Kasumi-1 (cell line): ENCODE measurements at places on chromosomes 4 and X.

DNA sequence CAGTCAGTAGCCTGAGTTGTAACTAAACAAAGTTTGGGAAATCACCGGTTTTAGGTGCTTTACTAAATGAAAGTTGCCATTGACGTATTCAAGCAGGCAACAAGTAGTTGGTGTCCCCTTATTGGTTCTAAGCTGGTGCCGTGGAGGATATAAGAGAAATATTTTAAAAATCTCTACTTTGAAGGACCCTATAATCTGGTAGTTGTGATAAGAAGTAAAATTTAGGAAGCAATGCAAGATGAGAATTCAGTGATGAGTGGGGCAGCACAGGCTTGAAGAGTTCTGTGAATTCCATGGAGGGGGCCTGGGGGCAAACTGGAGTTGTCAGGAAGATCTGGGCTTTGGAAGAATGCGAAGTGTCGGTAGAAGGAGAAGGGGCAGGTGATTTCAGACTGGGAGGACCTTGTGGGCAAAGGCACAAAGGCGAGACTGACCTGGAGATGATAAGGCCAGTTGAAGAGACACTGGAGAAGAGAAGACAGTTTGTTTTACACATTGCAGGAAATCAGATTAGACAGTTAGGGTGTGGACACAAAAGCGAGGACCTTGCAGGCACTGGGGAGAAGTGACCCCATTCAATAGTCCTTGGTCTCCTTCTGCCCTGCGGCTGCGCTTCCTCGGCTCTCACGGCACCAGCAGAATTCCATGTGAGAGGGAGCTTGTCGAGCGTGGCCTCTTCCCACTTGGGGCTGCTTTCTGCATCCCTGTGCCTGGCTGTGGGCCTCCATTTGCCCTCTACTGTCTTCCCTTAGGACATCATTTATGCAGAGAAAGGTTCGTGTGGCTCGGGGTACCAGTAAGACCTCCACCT, 1.3 kb downstream of the RHOH start:
- no peak for DNase-seq

DNA sequence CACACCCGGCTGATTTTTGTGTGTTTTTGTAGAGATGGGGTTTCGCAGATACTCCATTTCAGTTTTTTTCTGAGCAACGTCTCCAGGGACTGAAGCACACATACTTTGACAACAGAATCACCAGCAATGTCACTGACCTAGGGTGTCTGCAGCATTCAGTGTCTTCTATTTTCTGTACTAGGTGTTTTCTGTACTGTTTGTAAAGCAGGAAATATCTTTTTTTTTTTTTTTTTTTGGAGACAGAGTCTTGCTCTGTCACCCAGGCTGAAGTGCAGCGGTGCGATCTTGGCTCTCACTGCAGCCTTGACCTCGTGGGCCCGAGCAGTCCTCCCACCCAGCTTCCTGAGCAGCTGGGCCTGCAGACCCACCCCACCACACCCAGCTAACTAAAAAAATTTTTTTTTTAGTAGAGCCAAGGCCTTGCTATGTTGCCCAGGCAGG, 8.9 kb downstream of the ADD1 start:
- no peak for DNase-seq

DNA sequence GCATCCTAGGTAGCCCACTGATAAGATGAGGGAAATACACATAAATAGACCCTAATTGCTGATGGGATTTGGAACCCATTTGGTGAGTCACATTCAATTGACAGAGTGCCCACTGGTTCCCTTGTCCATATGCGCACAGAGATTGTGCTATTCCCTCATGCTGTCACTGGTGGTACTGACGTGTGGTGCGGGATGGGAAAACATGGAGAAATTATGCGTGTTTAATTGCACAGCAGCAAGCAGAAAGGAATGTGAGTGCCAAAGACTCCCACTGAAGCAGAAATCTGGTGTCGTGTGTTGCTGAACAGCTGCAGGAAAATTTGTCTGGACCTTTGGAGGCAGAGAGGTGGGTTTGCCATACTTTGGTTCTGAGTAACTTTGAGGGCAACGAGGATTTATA, 92.2 kb downstream of the NHSL2 start:
- no peak for DNase-seq

GRCh38 chr4:18630218-18631110, 608.9 kb upstream of the LCORL start:
- DNase-seq: no peak

DNA sequence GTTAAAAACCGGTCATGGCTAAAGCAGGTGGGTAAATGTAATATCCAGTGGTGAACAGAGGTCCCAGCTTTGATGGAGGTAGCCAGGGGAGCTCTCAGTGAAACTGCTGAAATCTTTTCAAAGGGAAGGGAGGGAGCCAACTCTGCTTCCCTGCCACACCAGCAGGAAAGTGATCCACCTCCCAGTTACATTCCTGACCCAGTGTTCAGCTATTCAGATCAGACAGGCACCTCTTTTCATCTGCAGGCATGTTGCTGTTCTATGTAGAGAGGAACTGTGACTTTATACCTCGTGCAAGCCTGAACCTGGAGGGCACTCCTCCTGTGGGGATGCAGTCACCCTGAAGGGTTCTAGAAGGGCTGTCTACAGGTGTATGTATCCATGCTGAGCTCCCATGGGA, 37.6 kb downstream of the DCLK2 start:
- no peak for DNase-seq

- DNase-seq: no peak
These were observed 47.9 kb downstream of the CXCL1 start for GRCh38 chr4:73917081-73917501.

DNA sequence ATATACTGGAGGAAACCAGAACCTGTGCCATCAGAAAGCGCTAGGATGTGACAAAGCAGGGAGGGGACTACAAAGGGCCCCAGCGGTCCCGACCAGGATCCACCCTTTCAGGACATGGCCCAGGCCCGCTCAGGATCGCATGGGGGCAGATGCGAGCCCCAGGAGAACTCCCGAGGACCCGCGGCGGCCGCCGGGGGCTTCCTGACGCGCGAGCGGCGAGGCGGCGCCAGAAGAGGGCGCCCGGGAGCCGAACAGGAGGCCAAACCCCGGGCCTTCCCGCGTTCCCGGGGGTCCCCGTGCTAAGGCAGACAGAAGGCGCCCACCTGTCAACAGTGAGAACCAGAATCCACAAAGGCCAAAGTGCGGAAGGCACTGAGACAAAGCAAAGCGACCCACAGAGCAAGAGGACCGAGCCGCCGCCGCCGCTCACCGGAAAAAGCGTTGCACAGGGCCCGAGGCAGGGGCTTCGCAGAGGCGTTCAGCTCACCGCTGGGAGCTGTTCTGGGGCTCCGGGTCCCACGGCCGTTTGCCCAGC, 7.3 kb upstream of the OPN1LW start:
- peak; percentile 45 for DNase-seq

GRCh38 chr4:25100021-25100555, 60.2 kb downstream of the SEPSECS start:
- DNase-seq: no peak

- no peak for DNase-seq
These were observed 1047.3 kb downstream of the PCDH18 start for GRCh38 chr4:136484996-136485395.

GRCh38 chr4:40909363-40909876, 159.7 kb downstream of the NSUN7 start:
- no peak for DNase-seq

GRCh38 chr4:86791126-86791525, 58.1 kb downstream of the SLC10A6 start:
- DNase-seq: no peak

- peak; percentile 65 for DNase-seq
These were observed 22.1 kb downstream of the TMEM131L start for GRCh38 chr4:153488006-153488891.

- DNase-seq: peak; percentile 20
These were observed 5.6 kb upstream of the STPG2 start for GRCh38 chr4:98148856-98149255.

- DNase-seq: no peak
These were observed 100.7 kb upstream of the AMOT start for GRCh38 chrX:112941209-112941837.

- no peak for DNase-seq
These were observed 211.8 kb downstream of the PPP3CA start for GRCh38 chr4:101135371-101136010.

GRCh38 chr4:39134683-39135306, 47.5 kb upstream of the WDR19 start:
- DNase-seq: no peak
